Activated CD8-positive, alpha-beta T cell treated with anti-CD3 and anti-CD28 coated beads for 36 hours (primary cell): ENCODE measurements at places on chromosomes 2 and 18.

GRCh38 chr2:14634489-14635390 is 2.2 kb downstream of the LRATD1 start:
- peak; percentile 42 for DNase-seq

DNA sequence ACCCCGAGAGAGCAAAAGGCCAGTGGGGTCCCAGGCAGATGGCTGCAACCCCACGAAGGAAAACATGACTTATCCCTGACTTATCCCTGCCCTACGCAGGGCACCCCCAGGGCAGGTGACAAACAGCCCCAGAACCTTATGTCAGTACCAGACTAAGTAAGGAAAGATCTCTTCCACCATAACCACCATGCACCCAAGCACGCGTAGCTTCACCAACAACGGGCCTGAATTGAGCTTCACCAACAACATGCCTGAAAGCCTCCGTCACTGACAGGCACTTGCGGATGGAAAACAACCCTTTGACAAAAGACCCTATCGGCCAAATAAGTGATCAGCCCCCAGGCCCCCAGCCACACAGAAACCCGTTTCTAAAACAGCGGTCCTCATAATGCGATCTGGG is 34.1 kb downstream of the HDAC4 start:
- no peak for DNase-seq

GRCh38 chr2:70870790-70871189 is 35.2 kb upstream of the CD207 start:
- no peak for DNase-seq

DNA sequence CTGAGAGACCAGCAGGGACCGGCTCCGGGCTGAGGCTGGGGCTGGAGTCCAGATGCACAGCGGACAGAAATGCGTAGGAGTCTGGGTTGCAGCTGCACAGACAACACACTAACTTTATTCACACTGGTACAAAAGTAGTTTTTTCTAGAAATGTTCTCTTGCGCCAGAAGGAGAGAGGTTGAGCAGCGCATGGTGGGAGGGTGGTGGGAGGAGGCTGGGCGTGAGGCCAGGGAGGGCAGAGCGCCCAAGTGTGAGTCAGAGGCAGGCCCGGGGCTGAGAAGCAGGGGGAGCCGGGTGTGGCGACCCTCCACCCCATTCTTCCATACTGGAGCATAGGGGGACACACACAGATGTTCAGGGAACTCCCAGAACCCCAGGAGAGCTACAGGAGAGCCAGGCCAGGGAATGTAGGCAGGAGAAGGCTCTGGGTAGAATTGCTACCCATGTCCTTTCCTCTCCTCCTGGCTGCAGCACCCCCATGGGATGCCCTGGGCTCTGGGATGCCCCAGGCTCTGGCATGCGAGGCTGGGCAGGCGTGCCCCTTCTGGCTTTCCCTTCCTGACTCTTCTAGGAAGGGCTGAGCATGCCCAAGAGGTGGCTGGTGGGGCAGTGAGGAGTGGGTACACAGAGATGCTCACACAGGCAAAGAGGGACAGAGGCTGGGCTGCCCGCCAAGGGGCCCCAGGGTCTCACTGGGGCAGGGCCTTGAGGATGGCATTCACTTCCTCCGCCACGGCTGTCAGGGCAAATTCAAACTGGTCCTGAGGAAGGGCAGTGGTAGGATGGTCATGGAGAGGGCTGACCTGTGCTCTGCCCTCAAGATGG is 10.6 kb downstream of the DNAJB2 start:
- no peak for DNase-seq

- no peak for DNase-seq
Measured at GRCh38 chr2:108935271-108935741, 53.7 kb downstream of the EDAR start.

GRCh38 chr2:43764086-43764705 is 9.6 kb upstream of the DYNC2LI1 start:
- no peak for DNase-seq

GRCh38 chr2:42266236-42266635 is 94.8 kb downstream of the COX7A2L start:
- no peak for DNase-seq

DNA sequence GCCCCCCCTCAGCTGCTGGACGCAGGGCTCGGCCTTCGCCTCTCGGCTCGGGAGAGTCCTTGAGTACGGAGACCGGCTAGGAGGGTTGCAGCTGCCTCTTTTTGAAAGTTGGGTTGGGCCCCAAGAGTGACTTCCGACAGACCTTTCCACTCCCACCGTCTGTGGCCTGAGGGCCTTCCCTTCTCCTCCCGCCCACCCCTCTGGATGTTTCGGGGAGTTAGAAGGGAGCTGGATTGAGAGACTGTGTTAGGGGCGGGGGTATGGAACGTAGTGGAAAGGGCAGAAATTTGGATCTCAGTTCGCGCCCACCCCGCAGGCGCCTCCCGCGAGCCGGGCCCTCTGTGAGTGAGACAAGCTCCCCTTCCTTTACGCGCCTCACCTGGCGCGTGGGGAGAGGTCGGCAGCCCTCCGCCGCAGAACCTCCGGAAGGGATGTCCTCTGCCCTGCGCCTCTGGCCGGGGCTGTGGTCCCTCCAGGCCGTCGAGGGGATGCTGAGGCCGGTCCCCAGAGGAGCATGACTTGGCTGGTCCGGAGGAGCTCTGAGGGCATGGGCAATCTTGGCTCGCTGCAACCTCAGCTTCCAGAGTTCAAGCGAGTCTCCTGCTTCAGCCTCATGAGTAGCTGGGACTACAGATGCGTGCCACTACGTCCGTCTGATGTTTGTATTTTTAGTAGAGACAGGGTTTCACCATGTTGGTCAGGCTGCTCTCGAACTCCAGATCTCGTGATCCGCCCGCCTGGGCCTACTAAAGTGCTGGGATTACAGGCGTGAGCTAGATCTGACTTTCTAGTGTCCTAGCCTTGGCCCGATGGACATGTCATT is 15.9 kb downstream of the C2orf74 start:
- DNase-seq, result peak; percentile 48

GRCh38 chr18:26943906-26944305 is 78.4 kb upstream of the AQP4 start:
- DNase-seq, result no peak

- DNase-seq, result no peak
Measured at GRCh38 chr2:220512419-220512818, 885.0 kb downstream of the SLC4A3 start.

GRCh38 chr2:8258406-8258805 is 423.4 kb upstream of the ID2 start:
- DNase-seq, result no peak

DNA sequence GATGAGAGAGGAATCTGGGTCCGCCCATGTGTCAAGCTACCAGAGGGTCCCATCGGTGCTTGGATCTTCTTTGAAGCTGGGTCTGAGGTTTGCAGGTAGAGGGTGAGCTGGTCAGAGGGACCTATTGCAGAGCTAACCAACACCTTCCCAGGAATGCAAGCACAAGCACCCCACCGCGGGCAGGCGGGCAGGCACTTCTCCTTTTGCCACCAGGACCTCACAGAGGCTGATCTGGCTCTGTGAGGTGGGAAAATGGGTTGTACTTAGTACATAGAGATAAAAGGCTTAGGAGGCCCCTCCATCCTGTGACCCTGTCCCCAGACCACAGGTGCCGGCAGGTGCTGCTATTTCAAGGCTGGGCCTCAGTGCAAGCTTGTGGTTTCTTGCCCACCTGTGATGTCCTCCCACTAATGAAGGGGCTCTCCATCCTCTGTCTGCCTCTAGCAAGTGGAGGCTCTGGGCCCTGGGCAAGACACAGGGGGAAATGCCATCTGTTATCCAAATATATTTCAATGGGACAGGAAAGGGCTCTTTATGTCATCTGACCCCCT is 31.4 kb upstream of the IL37 start:
- DNase-seq, result no peak

GRCh38 chr2:40037303-40037702 is 258.2 kb upstream of the THUMPD2 start:
- DNase-seq, result no peak

DNA sequence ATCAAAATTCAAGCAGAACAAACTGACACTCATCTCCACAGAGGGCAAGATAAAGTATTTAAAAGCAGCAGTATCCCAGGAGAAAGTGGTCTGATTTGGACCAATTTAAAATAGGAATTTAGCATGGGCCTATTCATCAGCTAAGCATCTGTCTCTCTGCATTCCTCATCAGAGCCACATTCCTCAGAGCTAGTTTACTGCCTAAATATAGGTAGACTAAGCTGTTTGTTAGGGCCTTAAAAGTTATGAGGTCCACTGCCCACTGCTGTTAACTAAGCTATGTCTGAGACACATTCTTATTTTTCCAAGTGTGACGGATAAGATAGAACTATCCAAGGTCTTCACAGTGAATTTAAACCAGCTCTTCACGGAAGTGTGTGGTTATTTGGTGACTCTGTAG is 17.6 kb downstream of the NEB start:
- no peak for DNase-seq

GRCh38 chr2:236113948-236114347 is 54.2 kb downstream of the GBX2 start:
- no peak for DNase-seq

GRCh38 chr2:66431274-66431642 is 3.7 kb upstream of the MEIS1 start:
- no peak for DNase-seq

GRCh38 chr2:5713101-5713500 is 20.9 kb downstream of the SOX11 start:
- DNase-seq, result no peak

GRCh38 chr2:39061280-39061679 is 59.6 kb downstream of the SOS1 start:
- no peak for DNase-seq

DNA sequence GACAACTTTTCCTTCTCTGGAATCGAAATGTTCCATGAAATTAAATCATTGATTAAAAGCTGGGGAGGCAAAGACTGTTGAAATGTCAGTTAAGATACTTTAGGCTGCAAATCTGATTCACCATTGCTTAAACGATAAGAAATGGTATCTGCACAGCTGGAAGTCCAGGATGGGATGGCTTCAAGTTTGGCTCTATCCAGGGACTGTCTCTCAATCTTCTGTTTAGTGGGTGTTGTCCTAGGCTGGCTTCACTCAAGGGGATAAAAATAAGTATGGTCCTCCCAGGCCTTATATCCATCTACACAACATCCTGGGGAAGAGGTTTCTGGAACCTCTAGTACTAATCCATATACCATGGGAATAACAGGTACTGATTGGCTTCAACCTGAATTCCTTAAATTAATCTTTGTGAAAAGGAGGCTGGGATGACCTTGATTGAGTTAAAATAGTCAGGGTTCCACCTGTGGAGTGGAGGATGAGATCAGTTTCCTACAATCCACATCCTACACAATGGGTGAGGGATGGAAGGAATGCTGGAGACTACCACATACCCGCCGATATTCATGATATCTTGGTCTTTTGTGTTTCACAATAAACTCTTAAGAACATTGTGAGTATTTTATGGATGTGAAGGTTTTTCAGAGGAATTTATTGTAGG is 156.0 kb upstream of the L3MBTL4 start:
- DNase-seq, result no peak

DNA sequence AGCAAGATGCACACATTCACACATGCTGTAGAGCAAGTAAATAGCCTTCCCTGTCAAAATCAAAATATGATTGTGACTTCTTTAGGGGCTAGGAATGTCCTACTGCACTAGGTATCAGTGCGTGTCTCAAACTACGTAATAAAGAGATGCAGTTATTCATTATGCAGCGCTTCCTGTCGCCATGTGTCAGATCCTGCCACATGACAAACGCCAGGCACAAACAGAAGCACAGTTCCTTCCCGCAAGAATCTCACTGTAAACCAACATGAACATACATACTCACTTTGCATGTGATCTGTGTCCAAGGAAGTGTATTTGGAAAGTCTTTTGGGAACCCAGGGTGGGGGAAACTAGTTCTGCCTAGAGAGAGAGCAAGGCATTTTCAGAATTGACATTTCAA is 599.9 kb downstream of the RNF144A start:
- DNase-seq, result peak; percentile 69

DNA sequence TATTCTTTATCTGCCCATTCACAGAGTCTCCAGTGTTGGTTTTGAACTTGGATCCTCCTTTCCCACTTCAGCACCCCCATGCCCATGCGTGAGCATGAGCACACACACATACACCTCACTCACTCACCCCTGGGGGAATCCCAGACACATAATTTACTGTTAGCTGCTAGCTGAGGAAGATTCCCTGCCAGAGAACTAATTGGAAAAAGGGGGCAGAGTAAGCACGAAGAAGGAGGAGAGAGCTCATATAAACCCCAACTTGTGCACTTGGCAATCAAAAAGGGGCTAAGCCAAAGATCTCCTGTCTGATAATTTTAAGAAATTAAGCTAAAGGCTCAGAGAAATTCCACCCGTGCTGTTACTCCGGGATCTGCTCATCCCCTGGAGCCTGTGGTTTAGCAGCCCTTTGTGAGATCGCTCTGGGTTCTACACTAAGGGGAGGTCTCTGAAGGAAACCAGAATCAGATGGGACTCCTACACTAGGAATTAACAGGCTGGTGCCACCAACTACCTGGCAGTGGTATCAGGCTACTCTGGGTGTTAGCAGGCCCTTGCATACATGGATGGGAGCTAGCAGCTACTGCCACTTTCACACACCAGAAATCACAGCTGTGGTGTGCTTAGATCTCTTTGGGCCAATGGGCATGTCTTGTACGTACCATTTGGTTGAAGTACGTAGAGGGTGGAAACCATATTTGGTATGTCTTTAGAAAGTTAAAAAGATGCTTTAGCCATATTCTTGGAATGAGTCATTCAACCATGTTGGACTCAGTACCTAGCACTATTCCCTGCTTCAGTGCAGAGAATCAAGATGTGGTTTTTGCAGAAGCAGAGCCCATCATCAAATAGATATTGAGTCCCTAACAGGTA is 95.6 kb upstream of the SLC14A2 start:
- no peak for DNase-seq

DNA sequence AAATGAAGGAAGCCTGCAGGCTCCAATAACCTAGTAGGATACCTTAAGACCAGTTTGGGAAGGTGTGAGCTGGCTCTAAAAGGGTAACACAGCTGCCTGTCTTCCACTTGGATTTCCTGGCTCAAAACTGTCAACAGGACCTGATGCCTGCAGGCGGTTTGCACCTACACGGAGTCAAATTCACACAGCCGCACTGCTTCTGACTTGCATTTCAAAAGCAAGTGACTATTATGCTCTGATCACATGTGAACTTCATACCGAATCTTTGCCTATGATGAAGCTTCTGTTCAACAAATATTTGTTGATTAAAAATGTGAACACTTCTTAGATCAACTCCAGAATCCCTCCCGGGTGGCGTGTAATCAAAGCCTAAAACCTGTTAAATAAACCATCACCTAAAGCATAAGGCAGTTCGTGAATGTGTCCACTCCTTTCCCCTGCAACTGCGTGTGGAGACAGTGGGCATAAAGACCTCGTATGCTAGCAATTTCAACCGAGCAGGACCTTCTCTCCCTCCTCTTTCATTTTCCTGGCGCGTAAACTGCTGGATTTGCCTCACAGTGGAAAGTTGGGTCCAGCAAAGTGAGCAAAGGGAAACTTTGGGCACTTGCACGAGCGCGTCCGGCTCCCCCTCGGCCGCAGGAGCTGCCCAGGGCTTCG is 784 bp downstream of the CRACDL start:
- DNase-seq, result no peak

GRCh38 chr2:118654945-118655344 is 192.5 kb downstream of the EN1 start:
- no peak for DNase-seq

- no peak for DNase-seq
Measured at GRCh38 chr2:69385443-69386151, 1.4 kb downstream of the GFPT1 start.

- DNase-seq, result no peak
Measured at GRCh38 chr2:132645176-132645575, 24.8 kb downstream of the LYPD1 start.

- no peak for DNase-seq
Measured at GRCh38 chr2:231617059-231617926, 24.6 kb downstream of the TEX44 start.

- DNase-seq, result no peak
Measured at GRCh38 chr2:143906850-143907249, 613.1 kb downstream of the ZEB2 start.

GRCh38 chr18:70621710-70622109 is 332.9 kb downstream of the SOCS6 start:
- DNase-seq, result peak; percentile 4
